ENCODE measurements at places on chromosomes 6 and 20. TPM values are rescaled to one million over a fixed set of nuclear protein-coding genes. Genes with fewer than 3 reads are reported as not detected.

Gene ZC2HC1B
- not detected for total RNA-seq

Gene HS3ST5
- total RNA-seq, result 0.75 TPM

Gene ADGB
- not detected for total RNA-seq

DNA sequence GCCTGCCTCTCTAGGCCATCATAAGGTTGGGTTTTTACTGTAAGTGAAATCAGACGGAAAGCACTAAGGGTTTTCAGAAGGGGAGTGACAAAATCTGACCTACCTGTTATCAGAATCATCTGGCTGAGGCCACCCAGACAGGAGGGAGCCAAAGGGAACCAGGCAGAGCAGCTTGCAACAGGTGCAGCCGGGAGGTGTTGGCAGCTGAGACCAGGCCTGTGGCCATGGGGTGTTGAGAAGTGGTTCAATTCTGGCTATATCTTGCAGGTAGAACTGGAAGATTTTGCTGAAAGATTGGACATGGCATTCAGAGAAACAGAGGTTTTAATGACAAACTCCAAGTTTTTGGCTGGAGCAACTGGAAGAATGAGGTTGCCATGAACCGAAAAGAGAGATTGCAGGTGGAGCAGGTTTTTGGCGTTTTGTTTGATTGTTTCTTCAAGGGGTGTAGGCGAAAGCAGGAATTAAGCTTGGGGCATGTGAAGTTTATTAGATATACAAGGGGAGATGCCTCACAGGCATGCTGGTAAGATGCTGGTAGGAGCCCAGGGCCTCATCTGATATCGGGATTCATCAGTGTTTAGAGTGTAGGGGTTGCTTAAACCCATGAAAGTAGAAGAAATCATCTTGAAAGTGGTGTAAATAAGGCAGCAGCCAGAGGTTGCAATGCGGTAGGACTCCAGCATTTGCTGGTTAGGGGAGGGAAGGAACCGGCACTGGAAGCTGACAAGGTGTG is 35.1 kb upstream of the MAP3K4 start:
- no peak for ATAC-seq

DNA sequence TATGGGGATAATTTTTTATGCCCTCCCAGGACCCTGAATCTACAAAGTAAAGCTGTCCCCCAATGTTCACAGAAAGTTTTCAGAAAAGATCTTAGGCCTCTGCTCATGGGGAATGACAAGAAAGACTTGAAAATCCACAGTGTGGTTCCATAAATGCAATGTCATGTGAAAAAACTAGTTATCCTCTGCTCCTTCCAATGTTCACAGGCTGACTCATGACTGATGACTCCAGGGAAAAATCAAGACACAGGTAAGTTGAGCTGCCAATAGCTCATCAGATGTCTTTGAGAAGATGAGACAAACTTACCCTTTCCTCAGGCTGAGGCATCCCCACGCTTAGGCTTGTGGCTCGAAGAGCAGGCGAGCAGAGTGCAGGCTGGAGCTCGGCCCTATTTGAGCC is 14.8 kb upstream of the BCLAF1 start:
- no peak for ATAC-seq

DNA sequence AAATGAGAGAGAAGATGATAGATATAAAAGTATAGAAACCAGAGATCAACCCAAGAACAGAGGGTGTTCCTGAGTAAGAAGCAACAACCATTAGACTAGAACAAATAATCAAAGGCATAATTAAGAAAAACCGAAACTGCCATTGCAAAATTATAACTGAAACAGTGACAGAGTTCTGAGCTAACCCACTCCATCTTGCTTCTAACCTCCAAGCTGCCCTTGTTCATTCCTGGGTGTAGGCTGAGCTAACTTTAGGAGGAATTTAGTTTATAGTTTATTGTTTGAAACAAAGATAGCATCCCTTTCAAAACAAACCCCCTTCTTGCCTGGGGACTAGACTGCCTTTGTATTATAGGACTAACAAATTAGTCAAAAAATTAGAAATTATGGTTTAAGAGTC is 56.1 kb upstream of the PRND start:
- no peak for ATAC-seq

DNA sequence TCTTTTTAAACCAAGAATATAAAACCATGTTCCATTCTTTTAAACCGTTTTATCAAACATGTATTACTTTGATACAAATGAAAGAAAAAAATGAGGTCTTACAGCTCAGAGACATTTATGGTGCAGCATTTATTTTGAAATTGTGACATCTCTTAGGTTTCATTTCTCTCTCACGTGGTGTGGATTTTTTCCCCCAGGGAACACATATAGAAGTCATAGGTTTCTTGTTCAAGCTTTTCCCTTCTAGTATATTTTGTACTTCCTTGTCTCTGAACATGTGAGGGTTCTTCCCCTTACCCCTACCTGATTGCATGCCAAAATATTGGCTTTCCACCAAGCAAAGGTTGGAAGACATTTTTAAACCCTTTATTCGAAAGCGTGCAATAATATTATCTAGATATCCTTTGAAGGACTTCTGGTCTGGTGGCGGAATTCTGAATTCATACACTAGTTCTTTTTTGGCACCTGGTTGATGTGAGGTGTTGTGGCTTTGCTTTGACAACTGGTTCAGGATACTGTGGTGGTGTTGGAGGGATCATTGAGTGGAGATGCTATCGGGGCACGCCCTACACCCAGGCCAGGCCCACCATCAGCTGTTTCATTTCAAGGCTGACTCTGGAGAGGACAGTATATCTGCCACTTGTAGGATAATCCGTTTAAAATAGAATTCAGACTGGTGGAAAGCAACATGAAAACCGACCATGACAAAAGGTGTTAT is 5.6 kb upstream of the FAM50B start:
- no peak for ATAC-seq

- ATAC-seq, result no peak
These were observed 26.9 kb upstream of the FOXP4 start for GRCh38 chr6:41519305-41519744.
